ENCODE measurements at places on chromosomes 3 and 15. TPM values are rescaled to one million over a fixed set of nuclear protein-coding genes. Genes with fewer than 3 reads are reported as not detected.

DNA sequence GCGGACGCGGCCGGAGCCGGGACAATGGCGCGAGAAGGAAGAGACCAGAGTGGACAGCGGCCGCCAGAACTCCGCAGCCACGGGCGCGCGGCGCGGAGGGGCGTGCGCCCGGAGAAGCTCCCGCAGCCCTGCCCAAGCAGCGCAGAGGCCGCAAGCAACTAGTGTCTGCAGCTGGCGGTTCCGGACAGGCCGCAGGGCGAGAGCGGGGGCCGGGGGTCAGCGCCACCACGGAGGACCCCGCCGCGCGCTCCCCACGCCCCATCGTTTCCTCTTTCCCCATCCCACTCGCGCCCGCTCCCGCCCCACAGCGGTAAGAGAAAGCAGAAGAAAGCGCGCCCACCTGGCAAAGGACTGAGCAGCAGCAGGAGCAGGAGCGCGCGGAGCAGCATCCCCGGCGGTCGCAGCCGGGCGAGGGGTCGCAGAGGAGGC, 440 bp downstream of the PRTG start:
- no peak for DNase-seq

- DNase-seq: peak; percentile 45
Measured at GRCh38 chr15:72231833-72232478, 966 bp upstream of the PKM start.

DNA sequence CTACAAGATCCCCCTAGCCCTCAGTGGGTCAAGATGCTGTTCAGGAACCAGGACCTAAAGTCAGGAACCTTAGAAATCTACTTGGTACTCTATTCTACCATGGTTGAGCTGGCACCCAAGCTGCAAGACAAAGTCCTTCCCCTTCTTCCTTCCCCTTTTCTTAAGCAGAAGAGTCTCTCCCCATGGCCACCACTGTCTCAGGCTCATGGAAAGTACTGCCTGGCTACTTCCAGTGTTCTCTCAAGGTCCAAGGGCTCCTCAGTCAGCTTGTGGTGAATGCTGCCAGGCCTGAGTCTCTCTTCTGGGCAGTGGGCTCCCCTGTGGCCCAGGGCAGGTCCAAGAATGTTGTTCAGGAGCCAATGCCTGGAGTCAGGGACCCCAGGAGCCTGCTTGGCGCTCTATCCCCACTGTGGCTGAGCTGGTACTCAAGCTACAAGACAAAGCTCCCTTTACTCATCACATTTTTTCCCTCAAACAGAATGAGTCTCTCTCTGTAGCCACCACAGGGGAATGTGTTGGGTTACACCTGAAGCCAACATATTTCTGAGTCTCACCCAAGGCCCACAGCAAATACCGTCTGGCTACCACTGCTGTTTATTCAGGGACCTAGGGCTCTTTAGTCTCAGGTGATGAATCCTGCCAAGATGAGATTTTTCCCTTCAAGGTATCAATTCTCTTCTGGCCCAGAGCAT, 18.1 kb upstream of the SLC27A2 start:
- no peak for DNase-seq

- DNase-seq: no peak
Measured at GRCh38 chr3:181278468-181279238, 289.1 kb upstream of the DNAJC19 start.

- no peak for DNase-seq
Measured at GRCh38 chr15:68672781-68673205, 94.0 kb downstream of the CORO2B start.

DNA sequence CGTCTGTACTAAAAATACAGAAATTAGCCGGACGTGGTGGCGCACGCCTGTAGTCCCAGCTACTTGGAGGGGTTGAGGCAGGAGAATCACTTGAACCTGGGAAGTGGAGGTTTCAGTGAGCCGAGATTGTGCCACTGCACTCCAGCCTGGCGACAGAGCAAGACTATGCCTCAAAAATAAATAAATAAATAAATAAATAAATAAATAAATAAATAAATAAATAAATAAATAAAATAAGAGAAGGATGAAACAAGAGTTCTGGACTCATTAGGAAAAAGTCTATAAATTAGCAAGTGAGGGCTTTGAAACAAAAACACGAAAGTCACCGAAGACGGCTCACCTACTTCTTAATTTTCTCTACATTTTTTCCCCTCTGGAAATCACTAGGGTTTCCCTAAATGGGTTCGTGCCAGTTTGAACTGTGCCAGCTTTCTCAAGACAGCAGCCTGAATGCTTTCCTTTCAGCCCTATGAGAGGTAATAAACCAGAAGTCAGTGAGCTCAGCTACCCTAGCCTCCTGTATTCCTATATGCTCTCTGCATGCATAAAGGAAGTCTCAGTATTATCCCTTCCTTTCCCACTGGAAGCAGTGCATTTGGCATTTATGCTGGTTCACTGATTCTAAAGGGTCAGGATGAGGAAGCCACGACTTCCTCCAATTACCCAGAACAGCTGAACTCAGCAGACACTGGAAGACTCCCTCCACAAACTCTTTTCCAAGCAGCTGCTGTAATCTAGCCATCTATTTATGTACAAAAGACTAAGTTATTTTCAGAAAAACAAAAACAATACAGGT, 266.9 kb downstream of the ZBBX start:
- DNase-seq: no peak

PPM1L gene
- total RNA-seq: 27.2 TPM

DNA sequence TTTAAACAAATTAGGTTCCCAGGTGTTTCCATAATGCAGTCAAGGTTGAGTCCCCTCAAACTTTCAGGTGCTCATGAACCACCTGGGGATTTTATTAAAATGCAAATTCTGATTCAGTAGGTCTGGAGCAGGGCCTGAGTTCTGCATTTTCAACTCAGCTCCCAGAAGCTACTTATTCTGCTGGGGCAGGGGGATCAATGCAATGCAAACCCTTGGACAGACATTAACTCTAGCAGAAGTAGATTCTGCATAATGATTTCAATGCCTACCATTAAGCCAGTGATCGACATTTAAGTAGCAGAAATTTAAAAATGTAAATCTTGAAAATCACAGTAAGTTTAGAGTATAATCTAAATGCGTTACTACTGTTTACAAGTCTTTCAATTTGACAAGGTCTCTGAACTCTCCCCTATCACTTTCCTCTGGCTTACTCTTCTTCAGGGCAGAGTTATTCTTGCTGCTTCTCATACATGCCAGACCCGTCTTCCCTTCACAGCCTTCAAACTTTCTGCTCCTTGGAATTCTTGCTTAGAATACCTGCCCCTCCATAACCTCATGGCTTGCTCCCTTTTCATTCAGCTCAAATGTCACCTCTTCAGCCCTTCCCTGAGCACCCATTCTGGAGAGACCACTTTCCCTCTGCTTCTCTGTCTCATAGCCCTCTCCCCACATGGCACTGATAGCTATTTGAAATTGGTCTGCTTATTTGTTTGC, 19.3 kb upstream of the DPPA4 start:
- no peak for DNase-seq

PLA1A gene
- total RNA-seq: 9.3 TPM

SLCO3A1 gene
- total RNA-seq: 22.8 TPM

SLC15A2 gene
- not detected for total RNA-seq

DNA sequence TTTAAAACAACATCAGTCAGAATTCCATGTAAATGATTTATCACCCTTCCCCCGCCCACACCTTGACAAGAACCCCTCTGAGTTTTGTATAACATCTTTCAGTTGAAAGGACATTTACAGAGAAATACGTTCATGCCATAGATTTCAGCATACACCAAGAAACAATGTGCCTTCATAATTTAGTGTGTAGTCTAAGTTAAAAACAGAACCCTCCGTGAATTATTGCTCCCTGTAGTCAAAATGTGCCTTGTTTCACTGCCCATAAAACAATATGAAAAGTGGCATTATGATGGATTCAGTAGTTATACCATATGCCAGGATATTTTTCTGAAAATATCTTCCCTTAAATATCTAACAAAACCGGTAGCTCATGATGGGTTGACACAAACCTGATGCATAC, 953.9 kb downstream of the GBE1 start:
- DNase-seq: no peak

DNA sequence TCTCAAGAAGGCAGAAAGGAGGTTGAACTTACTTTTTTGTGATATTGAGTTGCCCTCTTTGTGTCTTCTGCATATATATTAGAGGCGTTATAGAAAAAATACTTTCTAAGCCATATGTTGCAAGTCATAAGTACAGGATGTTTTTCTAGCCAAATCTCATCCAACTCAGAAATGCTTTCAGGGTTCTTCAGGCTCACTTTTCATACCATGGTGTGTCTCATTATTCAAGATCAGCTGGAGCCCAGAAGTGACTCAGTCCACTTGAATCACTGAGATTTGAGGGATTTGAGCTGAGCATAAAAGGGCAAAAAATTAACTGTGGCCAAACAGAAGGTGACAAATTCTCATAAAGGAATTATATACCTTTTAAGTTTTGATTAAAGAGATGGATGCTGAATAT, 157.3 kb downstream of the WNT5A start:
- DNase-seq: no peak

C2CD4B gene
- total RNA-seq: not detected

- DNase-seq: no peak
Measured at GRCh38 chr3:86333636-86334035, 657.3 kb downstream of the VGLL3 start.

DNA sequence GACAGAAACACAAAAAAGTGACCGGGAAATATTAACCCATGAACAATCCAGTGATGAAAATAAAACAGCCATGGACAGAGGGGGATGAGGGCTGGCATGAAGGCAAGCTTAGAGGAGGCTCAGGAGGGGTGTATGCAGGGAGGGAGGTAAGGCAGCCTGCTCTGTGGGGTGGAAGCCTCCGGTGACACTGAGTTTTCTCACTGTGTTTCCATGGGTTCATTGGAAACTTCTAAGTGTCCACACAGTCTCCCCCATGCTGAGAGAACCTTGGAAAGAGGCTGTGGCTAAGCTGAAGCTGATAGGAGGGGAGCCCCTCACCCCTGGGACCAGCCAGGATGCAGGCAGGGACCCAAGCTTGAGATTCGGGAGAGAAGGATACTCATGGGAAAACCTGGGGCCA, 6.8 kb upstream of the SKOR1 start:
- no peak for DNase-seq

Data from stomach (tissue), 19 donors.